ENCODE measurements at places on chromosomes 3 and 15.

DNA sequence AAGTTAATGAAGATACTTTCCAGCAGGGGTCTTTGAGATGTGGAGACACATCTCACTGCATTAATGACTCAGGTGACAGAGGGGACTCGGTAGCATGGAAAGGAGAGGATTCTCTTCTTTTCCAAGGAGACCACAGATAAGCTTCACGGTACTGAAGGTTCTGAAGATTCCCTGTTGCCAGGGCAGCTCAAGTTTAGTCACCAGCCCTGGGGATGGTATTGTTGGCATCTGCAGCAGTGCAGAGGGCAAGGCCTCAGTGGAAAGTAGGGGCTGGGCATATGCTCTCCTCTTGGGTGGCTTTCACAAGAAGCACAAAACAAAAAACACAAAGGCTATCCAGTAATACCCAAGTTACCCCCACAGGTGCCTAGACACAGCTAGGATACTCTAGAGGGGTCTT, 38.0 kb upstream of the MRPL3 start:
- DNase-seq: no peak

DNA sequence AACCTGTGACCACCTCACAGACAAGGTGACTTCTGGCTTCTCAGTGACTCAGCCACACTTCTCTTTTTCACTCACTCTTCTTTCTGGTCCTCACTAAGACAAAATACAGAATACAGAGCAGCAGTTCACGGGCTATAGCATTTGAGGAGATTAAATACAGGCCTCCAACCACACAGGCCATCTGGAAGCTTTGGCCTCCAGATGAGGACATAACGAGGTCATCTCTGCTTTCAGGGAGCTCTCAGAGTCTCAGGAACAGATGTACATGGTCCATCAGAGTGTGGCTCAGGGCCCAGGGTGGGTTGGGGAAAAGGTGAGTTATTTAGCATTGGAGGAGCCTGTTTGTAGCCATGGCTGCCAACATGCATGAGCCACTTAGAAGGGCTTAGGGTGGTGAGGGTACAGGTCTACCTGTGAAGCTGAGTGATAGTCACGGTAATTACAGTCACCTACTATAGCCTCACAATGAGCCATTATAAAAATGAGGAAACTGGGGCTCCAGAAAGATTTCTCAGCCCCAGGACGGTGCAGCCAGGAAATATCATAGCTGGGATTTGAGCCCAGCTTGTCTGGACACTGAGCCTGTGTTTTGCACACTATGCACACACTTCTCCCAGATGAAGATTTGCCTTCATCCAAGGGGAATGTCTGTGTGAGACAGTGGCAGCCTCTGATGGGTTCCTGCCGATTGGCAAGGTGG, 159.8 kb upstream of the CTDSPL start:
- no peak for DNase-seq

GRCh38 chr3:52490939-52491526, 4.1 kb upstream of the STAB1 start:
- DNase-seq: no peak

- peak; percentile 89 for DNase-seq
Measured at GRCh38 chr3:66480666-66481065, 20.2 kb downstream of the LRIG1 start.

GRCh38 chr3:2838546-2839157, 271.5 kb downstream of the IL5RA start:
- no peak for DNase-seq

DNA sequence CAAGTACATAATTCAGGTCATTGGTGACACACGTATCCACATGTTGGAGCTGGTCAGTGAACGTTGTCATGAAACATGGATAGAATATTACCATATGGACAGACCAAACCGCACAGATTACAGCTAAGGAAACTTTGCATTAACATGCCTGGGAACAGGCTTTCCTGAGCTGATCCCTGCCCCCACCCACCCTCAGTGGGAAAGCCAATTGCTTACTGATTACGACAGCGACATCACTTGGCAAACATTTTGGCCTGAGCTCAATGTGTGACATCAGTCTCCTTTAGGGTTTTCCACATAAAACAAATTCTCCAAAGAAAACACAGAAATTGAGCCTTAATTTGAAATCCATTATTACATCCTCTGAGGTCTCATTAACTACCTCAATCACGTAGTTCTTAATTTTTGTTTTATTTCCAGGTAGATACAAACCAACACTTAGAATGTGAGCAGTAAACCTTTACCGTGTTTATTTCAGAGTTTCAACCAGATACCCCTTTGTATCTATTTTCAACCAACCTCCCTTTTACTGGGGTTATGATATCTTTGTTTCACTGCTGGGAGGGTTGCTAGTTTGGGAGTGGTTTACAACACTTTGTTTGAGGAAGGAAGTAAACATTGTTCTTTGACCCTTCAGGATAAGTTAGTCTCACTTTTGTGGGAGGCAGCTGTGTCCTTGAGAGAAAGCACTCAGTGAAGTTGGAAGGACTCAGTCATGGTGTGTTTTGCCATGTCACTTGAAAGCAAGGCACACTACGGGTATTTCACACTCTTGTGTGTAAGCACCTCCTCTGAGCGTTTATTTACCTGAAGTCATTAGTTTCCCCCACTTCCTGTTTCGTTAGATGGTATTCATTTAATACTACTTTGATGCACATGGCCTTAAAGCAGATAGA, 103.1 kb downstream of the CMSS1 start:
- peak; percentile 55 for DNase-seq

- no peak for DNase-seq
Measured at GRCh38 chr3:16264174-16264707, 502 bp downstream of the DPH3 start.

GRCh38 chr3:107676469-107677309, 153.9 kb downstream of the BBX start:
- peak; percentile 27 for DNase-seq

DNA sequence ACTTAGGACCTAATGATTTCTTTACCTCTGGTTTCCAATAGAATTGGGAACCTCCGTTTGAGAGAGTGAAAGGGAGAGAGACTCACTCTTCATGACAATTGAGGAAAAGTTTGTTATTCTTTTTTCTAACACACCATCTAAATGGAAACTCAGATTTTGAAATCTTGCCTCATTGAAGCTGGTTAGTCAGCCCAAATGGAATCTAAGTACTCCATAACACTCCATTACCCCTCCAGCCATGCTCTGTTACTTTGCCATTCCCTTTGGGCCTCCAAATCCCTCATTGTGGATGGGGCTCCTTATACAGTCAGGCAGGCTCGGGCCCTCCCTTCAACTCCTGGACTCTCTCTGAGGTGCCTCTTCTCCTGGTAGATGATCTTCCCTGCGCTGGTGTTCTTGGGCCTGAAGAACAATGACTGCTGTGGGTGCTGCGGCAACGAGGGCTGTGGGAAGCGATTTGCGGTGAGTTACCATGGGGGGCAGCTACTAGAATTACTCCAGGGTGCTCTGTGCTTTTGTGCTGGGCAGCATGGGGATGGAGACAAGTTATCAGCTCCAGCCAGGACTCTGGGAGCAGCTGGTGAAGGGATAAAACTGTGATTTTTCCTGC, 1.1 kb downstream of the TM4SF4 start:
- no peak for DNase-seq

- DNase-seq: peak; percentile 58
Measured at GRCh38 chr3:42351207-42351606, 59.2 kb downstream of the LYZL4 start.

DNA sequence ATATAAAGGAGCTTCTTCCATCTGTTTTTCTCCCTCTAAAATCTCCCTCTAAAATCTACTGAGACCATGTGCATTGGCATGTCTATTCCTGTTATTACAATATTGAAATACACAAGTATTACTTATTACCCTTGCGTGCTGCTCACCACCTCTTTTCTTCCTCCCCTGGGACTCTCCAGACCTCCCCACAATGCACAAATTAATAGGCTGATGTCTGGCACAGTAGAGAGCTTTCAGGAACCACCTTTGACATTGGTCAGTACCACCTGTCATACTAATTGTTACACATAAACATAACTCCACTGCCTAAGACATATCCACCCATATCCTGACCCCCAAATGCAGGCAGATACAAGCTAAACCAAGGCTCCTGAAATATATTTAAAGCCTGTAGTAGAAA, 722.6 kb downstream of the FHIT start:
- no peak for DNase-seq

- no peak for DNase-seq
Measured at GRCh38 chr3:124768812-124769211, 38.6 kb downstream of the UMPS start.

- no peak for DNase-seq
Measured at GRCh38 chr3:30578986-30579579, 27.3 kb upstream of the TGFBR2 start.

DNA sequence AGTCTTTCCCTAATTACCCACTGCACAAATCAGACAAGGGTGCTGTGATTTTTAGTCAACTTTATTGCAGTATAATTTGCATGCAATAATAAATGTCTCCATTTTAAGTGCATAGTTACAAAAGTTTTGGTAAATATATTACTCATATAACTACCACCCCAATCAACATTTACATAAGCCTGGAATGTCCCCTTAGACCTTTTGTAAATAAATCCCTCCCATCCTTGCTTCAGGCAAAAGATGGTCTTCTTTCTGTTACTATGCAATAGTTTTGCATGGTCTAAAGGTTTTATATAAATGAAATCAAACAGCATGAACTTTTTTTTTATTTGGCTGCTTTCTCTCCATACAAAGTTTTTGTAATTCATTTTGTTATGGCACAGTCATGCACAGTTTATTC, 235.4 kb downstream of the PYDC2 start:
- DNase-seq: no peak

DNA sequence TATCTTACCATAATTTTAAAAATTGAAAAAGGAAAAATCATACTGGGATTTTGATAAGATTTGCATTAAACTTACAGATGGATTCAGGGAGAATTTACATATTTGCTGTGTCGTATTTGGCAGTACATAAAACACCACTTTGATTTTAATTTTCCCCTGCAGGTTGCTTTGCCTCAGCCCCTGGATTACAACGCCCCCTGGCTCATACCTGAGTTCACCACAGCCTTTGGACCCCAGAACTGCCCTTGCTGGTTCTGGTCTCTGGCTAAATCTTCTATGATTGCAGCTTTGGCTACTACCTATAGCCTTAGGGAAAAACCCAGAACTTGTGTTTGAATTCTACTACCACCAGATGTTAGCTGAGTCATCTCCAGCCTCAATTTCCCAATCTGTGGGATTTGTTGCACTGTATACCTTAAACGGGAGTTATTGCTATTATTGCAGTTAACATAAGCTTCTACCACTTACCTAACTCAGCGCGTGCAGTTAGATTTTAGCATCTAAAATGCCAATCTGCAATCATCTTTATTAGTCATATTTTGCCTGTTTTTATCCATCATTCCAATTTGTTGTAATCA, 315.7 kb upstream of the GADL1 start:
- no peak for DNase-seq

- DNase-seq: no peak
Measured at GRCh38 chr3:23480329-23480714, 277.2 kb downstream of the UBE2E2 start.

GRCh38 chr15:63212050-63213004, 22.9 kb downstream of the RAB8B start:
- DNase-seq: peak; percentile 92

DNA sequence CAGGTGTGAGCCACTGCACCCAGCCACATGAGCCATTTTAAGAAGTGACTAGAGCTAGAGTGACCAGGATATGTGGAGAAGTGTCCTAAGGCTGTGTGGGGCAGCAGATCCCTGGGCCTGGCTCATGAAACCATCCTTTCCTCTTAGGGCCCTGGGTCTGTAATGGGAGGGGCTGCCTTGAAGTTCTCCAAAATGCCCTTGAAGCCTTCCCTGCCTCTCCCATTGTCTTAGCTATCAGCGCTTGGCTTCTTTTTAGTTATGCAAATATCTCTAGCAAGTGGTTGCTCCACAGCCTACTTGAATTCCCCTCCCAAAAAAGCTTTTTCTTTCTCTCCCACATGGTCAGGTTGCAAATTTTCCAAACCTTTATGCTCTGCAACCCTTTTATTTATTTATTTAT, 112.4 kb upstream of the SPATA16 start:
- no peak for DNase-seq

GRCh38 chr3:57876632-57877031, 120.5 kb downstream of the SLMAP start:
- no peak for DNase-seq

DNA sequence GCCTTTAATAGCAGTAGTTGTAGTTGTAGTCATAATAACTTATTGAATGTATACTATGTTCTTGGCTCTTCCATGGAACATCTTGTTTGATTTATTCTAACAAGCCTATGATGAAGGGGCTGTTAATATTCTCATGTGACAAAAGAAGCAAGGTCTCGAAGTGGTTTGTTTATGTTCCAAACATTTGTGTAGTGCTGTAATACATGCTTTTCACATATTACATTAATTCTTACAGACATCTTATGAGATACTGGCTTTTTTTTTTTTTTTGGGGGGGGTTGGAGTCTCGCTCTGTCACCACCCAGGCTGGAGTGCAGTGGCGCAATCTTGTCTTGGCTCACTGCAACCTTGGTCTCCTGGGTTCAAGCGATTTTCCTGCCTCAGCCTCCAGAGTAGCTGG, 252.3 kb downstream of the PTPRG start:
- peak; percentile 68 for DNase-seq

- no peak for DNase-seq
Measured at GRCh38 chr3:196948442-196949284, 6.3 kb upstream of the NCBP2 start.

DNA sequence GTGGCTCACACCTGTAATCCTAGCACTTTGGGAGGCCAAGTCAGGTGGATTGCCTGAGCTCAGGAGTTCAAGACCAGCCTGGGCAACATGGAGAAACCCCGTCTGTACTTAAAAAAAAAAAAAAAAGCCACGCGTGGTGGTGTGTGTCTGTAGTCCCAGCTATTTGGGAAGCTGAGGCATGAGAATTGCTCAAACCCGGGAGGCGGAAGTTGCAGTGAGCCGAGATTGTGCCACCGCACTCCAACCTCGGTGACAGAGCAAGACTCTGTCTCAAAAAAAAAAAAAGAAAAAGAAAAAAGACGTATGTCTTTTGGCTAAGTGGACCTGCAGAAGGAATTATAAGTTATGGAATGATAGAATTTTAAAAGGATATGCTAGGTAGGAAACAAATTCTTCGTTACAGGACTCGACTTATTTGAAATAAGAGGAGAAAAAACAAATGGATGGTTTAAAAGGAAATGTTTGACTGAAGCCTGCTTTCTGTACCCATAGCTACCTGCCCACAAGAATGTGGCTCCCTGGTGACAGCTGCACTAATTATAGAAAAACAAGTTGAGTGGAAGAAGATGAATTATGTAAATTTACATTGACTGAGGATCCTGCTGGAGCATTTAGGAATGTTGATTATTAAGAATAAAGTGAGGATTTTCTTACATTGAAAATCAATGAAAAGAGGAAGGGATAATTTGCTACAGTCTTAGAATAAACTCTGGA, 36.0 kb upstream of the SKIL start:
- no peak for DNase-seq

DNA sequence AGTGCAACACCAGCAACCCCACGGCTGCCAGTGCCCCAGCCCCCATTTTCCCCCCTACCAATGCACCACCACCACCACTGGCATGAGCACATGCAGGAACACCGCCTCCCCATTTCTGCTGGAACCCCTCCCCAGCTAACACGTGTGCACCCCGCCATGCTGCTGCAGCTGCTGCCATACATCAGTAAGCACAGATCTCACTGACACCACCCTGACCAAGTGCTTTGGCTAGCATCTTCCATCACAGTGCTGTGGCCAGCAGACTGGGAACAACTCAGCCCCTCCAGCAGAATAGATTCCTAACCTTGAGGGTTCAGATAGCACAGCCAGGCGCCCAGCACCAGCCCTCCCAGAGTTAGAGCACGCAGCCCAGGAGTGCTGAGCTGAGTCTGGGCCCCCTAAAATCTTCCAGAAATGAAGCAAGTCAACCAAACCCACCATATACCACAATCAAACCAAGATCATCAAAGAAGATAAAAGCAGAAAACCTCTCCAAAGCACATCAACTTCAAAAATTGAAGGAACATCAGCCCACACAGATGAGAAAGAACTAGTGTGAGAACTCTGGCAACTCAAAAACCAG, 81.2 kb upstream of the CDV3 start:
- DNase-seq: no peak

Data from fibroblast of upper back skin (primary cell).